ENCODE measurements at places on chromosomes 3 and 15. TPM values are rescaled to one million over a fixed set of nuclear protein-coding genes. Genes with fewer than 3 reads are reported as not detected.

Gene COL8A1
- total RNA-seq: 0.13 TPM

Gene SAMMSON
- not detected for total RNA-seq

Gene PP2D1
- not detected for total RNA-seq

Gene CKMT1A
- total RNA-seq: 4.6 TPM

Gene CNTN3
- not detected for total RNA-seq

Gene TOMM70
- total RNA-seq: 55.7 TPM

Gene GOLGA6L10
- total RNA-seq: 3.5 TPM

Gene EAF1
- total RNA-seq: 16.1 TPM

Gene DISP2
- 10.0 TPM for total RNA-seq

Gene ROPN1B
- 0.26 TPM for total RNA-seq

Gene ARHGEF26
- total RNA-seq: 2.0 TPM

Gene SLC12A8
- total RNA-seq: 7.0 TPM

Gene GOLGA6A
- 0.05 TPM for total RNA-seq

Gene FBXO40
- not detected for total RNA-seq

Gene RPP25
- total RNA-seq: 40.1 TPM

Gene PRICKLE2
- total RNA-seq: 0.26 TPM

Gene NR1I2
- not detected for total RNA-seq

Gene GOLGA8J
- total RNA-seq: 0.44 TPM

Gene GOLGA8B
- total RNA-seq: 161 TPM

Gene CLRN1
- not detected for total RNA-seq

Gene IL20RB
- 1.7 TPM for total RNA-seq

Gene ANKUB1
- not detected for total RNA-seq

Gene SEC61A1
- 246 TPM for total RNA-seq

Gene HYAL1
- total RNA-seq: 0.18 TPM

Gene FANCD2OS
- not detected for total RNA-seq

Gene NR2E3
- total RNA-seq: 0.98 TPM

Gene ICE2
- total RNA-seq: 66.2 TPM

Gene TRPC1
- total RNA-seq: 29.6 TPM

Gene B3GNT5
- total RNA-seq: 22.8 TPM

Gene OR5K2
- total RNA-seq: not detected

Gene FAM227B
- 1.2 TPM for total RNA-seq

Gene LMLN
- 21.8 TPM for total RNA-seq

Gene KLF15
- total RNA-seq: 0.10 TPM

Gene ULK4
- 14.3 TPM for total RNA-seq

Gene AHSG
- total RNA-seq: 0.85 TPM

Gene MYL3
- total RNA-seq: not detected

Gene PGBD4
- 2.3 TPM for total RNA-seq

Gene STXBP5L
- total RNA-seq: 0.05 TPM

Gene ANKRD34C
- not detected for total RNA-seq

Gene C3orf85
- not detected for total RNA-seq

Gene WDR73
- 39.0 TPM for total RNA-seq

Gene SLC28A1
- total RNA-seq: not detected

Gene TMEM158
- 7.3 TPM for total RNA-seq

Gene PROS1
- 16.8 TPM for total RNA-seq

Gene CCDC32
- 29.8 TPM for total RNA-seq

Gene LTK
- not detected for total RNA-seq

Gene SLC28A2
- total RNA-seq: 0.23 TPM

Gene INKA1
- 2.2 TPM for total RNA-seq

Gene DET1
- total RNA-seq: 5.2 TPM

Gene GPR62
- total RNA-seq: not detected
